LoVo (cell line): ENCODE measurements at places on chromosomes 12 and 14.

DNA sequence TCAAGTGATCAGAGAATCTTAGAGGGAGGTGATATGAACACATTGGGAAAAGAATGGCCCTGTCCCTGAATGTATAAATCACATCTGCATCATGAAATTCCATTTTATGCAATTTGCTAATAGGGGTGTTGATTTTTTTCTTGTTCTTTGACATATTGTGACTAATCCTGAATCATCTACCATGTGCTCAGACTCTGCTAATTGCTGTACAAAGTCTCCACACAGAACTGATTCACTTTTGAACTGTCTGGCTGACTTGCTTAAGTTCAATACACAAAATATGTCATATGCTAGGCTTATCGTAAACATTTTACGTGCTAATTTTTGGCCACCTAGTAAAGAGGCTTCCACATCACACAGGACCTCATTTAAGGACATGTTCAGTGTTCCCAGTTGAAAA, 2.6 kb downstream of the TMEM132D start:
- DNase-seq, result no peak

DNA sequence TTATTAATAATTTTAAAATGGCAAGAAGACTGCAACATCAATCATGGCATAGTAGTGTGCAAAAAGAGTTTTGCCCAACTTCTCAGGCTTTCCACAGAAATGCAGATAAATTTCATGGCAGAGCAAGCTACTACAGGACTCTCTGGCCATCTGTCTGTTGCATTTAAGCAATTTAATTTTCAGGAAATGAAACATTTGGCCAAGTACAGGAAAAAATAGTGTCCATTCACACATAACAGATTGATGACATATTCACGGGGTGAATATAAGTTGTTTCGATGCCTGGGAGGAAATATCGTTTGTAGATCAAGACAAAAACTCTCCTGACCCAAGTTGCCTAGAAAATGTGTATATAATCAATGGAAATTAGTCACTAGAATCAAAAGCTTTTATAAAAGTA, 324.0 kb downstream of the PRKD1 start:
- no peak for DNase-seq

GRCh38 chr14:105267820-105268548, 19.7 kb downstream of the BTBD6 start:
- no peak for DNase-seq

DNA sequence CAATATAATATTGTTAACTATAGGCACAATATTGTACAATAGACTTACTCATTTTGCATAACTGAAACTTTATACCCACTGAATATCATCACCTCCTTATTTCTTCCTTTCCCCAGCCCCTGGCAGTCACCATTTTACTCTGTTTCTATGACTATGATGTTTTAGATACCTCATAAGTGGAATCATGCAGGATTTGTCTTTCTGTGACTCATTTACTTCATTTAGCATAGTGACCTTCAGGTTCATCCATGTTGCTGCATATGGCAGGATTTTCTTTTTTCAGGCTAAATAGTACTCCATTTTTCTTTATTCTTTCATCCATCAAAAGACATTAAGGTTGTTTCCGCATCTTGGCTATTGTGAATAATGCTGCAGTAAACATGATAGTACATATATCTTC, 18.9 kb downstream of the USP15 start:
- DNase-seq, result no peak

GRCh38 chr12:65074932-65075331, 46.2 kb downstream of the WIF1 start:
- peak; percentile 46 for DNase-seq

DNA sequence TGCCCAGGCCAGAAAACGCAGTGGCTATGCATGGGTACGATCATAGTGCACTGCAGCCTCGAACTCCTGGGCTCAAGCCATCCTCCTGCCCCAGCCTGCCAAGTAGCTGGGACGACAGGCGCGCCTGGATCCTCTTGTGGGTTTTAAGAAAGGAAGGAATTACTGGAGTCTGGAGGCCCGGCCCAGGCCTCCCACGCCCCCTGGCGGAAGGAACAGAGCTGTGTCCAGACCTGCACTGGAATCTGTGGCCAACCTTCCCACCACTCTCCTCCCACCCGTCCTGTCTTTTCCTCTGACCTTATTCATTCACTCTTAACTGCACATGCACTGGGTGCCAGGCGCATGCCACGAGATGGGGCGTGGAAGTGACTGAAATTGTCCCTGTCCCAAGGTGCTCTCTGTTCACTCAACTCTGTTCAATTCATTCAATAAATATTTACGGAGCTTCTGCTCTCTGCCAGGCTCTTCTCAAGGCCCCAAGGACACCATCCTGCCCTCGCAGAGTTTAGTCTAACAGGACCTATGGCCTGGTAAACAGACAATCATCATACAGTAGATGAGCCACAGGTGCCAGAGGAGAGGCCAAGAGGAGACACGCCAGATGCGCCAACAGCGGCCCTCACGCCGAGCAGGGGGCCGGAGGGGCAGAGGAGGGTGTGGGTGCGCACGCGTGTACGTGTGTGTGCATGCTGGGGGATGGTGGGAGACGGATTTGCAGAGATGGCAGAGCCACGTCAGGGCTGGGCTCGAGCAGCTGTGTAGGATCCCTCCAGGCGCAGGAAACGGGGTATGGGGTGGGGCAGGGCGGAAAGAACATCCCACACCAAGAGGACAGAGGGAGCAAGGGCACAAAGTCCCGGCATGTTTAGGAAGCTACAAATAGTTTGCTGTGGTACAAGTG, 13.7 kb upstream of the TMEM106C start:
- peak; percentile 90 for DNase-seq

DNA sequence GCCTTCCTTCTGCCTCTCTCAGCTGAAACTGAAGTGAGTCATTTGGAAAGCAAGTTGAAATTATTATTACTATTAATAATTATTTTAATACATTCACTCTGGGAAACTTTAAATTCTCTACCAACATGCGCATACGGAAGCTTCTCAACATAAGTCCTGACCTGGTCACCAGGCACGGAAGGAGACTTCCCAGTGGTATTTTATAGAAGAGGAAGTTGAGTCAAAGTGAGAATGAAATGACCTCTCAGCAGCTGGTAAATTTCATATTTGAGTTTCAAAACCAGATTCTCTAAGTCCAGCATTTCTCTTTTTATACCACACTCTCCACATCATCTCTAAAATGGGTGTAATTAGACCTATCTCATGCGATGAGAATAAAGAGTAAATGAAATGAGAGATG, 747.4 kb downstream of the VRK1 start:
- DNase-seq, result no peak

GRCh38 chr14:99389174-99389826, 91.4 kb downstream of the SETD3 start:
- DNase-seq, result peak; percentile 10

- DNase-seq, result peak; percentile 96
Observed at GRCh38 chr12:127125607-127126259, 1141.2 kb upstream of the TMEM132C start.
